ENCODE measurements at places on chromosomes 12 and 14. TPM values are rescaled to one million over a fixed set of nuclear protein-coding genes. Genes with fewer than 3 reads are reported as not detected.

LETMD1 gene
- total RNA-seq, result 23.9 TPM

RASAL1 gene
- total RNA-seq, result 0.17 TPM

HECTD1 gene
- total RNA-seq, result 61.4 TPM

SDR9C7 gene
- total RNA-seq, result not detected

DDX54 gene
- total RNA-seq, result 69.5 TPM

SLC17A8 gene
- not detected for total RNA-seq

PRB2 gene
- not detected for total RNA-seq

RIMKLB gene
- total RNA-seq, result 20.7 TPM

KLRD1 gene
- total RNA-seq, result not detected

SSPN gene
- total RNA-seq, result 0.34 TPM

All from A549 treated with ZK216348 at 1 μM for 4 hours (cell line).